ENCODE measurements at places on chromosomes 3 and 15.

GRCh38 chr15:52351206-52351908 is 55.8 kb upstream of the MYO5C start:
- DNase-seq: no peak

- DNase-seq: no peak
These were observed 61.5 kb downstream of the OSBPL10 start for GRCh38 chr3:31919528-31919927.

GRCh38 chr15:38593524-38593923 is 28.9 kb upstream of the RASGRP1 start:
- DNase-seq: no peak

- DNase-seq: no peak
These were observed 235.3 kb upstream of the MRPL3 start for GRCh38 chr3:131738095-131738494.

DNA sequence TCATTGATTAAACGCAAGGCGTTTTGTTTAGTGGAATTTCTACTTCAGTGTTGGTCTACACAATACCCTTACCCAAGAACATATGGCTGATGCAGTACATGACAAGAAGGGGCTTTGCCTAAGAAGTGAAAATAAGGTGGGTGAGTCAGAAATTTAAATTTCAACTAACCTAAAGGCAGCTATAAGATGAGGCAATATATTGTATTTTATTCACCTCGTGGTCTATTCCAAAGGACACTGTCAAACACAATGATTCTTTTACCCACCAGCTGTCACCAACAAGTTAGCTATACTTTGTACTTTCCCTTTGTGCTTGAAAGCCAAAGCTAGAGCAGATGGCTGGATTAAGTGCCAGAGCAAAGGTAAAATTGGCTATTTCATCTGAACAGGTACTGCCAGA is 10.9 kb upstream of the SETMAR start:
- no peak for DNase-seq

- DNase-seq: no peak
These were observed 238.8 kb upstream of the TLE3 start for GRCh38 chr15:70336425-70337009.

DNA sequence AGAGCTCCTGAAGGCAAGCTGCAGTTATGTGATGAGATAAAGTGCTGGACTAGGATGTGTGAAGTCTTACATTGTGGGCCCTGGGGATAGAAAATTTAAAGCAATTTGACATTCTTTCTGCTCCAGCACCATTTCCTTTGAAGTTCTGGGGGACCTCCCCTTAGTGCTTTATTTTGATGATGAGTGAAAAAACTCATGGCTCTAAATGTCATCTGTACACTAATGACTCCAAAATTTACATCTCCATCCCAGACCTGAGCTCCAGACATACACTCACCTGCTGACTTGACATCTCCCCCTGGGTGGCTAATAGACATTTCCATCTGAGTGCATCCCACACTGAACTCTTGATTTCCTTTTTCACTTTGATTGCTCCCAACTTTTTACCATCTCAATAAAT is 276.4 kb downstream of the EPHB1 start:
- no peak for DNase-seq

- no peak for DNase-seq
These were observed 7.2 kb downstream of the DNASE1L3 start for GRCh38 chr3:58203541-58203940.

DNA sequence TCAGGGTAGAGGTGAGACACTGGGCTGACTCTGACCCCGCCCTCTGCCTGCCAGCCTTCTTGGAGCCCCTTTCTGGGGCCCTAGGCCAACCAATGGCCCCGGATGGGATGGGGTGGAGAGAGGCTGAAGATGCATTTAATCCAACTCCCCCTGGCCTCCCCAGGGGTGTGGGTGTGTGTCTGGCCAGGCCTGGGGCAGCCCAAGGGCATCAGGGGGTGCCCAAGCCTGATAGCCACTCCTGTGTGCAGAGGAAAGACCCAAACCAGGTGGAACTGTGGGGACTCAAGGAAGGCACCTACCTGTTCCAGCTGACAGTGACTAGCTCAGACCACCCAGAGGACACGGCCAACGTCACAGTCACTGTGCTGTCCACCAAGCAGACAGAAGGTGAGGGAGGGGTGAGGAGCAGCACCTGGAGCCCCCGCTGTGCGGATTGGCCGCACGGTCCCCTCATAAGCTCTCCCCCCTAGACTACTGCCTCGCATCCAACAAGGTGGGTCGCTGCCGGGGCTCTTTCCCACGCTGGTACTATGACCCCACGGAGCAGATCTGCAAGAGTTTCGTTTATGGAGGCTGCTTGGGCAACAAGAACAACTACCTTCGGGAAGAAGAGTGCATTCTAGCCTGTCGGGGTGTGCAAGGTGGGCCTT is 9.5 kb downstream of the SPINT1 start:
- no peak for DNase-seq

- no peak for DNase-seq
These were observed 481.9 kb downstream of the FOXP1 start for GRCh38 chr3:71101626-71102025.

GRCh38 chr3:41608347-41608746 is 353.6 kb downstream of the ULK4 start:
- no peak for DNase-seq

DNA sequence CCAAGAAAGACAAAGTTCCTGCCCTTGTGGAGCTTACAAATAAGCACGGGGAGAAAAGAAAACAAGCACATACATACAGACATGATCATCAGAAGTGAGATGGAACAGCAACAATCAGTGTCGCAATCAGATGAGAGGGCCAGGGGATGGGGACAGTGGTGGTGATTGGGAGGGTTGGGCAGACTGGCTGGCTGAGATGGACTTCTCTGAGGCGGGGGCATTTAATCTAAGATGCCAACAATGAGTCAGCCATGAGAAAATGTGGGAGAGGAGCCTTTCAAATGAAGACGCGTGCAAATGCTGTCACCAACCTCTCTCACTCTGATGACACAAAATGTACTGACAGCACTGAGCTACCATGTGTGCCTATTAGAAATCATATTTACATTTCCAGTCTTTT is 81.4 kb downstream of the NCEH1 start:
- no peak for DNase-seq

GRCh38 chr3:140816372-140817195 is 125.1 kb upstream of the SLC25A36 start:
- DNase-seq: no peak

GRCh38 chr15:51629612-51630011 is 7.0 kb upstream of the DMXL2 start:
- no peak for DNase-seq

GRCh38 chr3:124997303-124998246 is 58.2 kb downstream of the HEG1 start:
- DNase-seq: no peak

DNA sequence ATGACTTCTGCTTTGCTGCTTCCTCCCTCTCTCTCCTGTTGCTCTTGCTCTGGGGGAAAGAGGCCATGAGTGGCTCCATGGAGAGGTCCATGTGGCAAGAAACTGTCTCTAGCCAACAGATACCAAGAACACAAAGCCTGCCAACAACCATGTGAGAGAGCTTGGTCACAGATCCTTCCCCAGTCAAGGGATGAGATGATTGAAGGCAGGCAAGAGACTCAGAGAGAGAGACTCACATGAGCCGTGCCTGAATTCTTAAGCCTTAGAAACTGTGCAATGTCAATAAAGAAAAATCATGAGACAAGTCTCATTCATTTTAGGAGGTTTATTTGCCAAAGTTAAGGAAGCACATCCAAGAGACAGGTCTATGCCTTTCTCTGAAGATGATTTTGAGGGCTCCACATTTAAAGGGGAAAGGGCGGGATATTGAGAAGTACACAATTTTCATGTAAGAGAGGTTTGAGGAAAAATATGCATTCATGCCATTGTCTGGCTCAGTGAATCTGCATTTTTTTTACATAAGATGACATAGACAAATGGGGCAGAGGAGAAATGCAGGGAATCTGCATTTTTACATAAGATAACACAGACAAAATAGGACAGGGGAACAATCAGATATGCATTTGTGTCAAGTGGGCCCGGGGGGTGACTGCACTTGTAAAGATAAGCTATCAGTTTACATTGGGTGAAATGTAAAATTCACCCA is 59.5 kb upstream of the SUCLG2 start:
- DNase-seq: no peak

GRCh38 chr15:63805993-63806980 is 27.5 kb downstream of the HERC1 start:
- DNase-seq: no peak

DNA sequence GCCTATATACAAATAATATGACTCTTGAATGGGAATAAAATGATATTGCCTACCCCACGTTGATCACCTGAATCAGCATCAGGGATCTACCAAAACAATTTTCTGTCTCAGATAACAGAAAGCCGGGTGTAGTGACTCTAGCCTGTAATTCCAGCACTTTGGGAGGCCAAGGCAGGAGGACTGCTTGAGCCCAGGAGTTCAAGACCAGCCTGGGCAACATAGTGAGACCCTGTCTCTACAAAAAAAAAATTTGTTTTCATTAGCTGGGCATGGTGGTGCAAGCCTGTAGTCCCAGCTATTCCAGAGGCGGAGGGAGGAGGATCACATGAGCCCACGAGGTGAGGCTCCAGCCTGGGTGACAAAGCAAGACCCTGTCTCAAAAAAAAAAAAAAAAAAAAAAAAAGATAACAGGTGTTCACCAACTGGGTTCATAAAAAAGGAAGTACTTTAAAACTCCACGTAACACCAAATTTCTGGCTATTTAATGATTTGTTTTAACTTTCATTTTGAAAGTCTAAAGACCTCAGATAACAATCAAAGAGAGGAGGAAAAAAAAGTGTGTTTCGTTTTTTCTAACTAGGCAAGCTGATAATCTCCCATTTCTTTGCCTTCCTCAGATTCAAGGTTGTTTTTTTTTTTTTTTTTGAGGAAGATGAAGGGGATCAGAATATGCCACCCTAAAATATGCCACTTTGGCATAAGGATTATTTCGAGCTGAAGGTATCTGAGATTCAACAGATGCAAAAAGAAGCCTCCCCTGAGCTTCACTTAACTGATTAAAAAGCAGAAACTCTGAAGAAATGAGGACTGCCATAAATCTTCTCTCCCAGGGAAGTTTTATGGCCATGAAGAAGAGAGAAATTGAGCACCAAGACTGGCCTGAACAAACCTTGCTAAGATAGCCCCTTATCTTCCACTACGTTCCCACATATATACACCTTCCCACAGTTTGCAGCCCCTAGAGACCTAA is 44.1 kb downstream of the TRANK1 start:
- no peak for DNase-seq

DNA sequence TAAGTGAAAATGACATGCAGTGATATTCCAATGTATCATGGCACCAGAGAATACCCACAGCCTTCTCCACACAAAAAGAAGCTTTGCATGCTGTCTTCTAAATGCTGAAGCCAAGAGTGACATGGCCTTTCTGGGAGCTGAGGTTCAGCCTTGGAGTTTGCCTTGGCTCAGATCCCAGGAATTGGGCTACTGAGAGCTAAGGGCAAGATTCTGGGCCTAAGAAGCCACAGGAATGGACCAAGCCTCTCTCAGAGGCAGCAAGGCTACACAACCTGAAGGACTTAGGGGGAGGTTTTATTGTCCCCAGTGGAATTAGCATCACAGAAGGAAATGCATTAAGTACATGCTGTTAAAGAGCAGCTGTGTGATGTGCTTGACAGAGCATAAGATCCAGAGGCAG is 1078.5 kb downstream of the TUSC7 start:
- DNase-seq: no peak

DNA sequence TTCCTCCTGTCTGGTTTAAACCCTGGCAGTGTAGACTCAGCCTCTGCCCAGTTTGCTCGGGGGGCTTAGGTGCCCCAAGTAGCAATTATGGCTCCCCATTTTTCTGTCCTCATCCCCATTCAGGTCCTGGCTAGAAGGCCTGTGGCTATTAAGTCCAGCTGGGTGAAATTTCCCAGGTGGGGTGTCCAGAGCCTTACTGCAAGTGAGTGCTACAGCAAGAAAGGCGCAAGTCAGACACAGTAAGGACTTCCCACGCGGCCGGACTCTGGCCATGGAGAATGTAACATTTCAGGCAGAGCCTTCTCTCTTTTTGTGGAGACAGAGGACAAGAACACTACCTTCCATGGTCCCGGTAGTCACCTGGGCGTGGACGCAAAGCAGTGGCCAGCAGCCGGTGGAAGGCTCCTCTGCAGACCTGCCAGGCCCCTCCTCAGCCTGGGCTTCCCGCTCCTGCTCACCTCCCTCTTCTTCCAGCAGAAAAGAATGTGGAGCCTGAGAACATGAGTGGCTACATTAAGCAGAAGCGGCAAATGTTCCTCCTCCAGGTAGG is 23.3 kb downstream of the CFAP100 start:
- DNase-seq: no peak

- no peak for DNase-seq
These were observed 3.7 kb downstream of the EHD4 start for GRCh38 chr15:41968701-41969100.

DNA sequence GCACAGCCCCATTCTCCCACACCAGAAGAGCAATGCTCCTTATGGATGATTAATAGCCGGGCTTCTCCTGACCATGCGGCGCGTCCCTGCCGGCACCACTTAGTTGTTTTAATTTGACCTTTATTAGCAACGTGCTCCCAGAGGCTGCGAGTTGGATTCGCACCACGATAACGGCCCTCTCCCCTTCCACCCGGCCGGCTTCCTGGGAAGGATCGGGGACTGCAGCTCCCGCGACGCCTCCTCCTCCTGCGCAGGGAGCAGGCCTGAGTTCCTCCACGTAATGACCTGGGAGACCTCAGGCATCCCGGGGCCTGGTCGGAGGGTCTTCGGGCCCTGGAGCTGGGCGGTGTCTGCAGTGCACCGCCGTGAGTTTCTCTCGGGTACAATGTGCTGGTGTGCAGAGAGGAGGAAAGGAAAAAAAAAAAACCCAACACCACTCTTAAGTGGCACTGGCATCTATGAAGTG is 243.3 kb upstream of the TOPAZ1 start:
- DNase-seq: no peak

DNA sequence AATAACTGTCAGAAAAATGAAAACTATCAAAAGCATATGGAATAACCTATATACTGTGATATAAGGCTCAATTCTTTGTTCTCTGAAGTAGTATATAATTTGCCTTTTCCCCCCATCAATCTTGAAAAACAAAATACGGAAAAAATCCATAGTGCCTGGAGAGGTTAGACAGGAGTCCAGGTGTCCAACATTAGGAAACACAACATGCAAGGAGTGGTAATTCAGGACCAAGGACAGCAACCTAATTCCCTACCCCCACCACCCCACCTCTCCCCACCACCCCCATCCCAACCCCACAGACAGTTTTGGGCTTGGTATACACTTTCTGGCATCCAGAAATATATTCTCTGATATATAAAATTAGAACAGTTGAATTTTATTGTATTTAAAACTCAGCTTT is 55.1 kb upstream of the SLC25A26 start:
- no peak for DNase-seq

DNA sequence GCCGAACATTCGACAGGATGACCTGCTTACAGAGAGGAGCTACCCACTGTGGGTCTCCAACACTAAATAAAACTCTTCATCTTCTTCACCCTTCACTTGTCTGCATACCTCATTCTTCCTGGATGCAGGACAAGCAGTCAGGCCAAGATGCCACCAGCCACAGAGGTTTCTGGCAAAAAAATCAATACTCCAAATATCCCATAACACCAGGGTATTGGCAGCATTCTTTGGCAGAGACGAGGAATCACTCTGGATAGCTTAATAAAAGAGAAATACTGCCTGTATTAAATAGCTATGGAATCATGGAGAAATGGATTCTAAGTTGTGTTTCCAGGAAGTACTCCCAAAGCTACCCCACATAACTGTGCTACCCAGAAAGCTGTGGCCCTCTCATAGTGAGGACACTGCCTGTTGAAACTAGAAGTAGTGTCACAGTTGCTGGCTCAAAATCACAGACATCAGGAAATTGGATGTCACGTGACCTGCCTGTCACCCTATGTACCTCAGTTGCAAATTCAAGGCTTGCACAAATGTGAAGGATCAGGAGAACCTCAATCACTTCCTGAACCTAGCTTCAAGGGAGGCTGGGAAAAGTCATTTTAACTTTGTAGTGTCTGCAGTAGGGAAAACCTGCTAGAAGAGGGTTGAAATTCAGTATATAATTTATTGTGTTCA is 11.0 kb upstream of the LRRC31 start:
- DNase-seq: no peak

Data from activated CD8-positive, alpha-beta memory T cell treated with anti-CD3 and anti-CD28 coated beads for 1 hour (primary cell).